ENCODE measurements at places on chromosomes 3 and 15.

- no peak for DNase-seq
These were observed 499.9 kb upstream of the LMCD1 start for GRCh38 chr3:8001712-8002111.

- DNase-seq = no peak
These were observed 46.0 kb downstream of the ITGA11 start for GRCh38 chr15:68385671-68386586.

GRCh38 chr15:68676926-68677325, 98.1 kb downstream of the CORO2B start:
- DNase-seq = no peak

DNA sequence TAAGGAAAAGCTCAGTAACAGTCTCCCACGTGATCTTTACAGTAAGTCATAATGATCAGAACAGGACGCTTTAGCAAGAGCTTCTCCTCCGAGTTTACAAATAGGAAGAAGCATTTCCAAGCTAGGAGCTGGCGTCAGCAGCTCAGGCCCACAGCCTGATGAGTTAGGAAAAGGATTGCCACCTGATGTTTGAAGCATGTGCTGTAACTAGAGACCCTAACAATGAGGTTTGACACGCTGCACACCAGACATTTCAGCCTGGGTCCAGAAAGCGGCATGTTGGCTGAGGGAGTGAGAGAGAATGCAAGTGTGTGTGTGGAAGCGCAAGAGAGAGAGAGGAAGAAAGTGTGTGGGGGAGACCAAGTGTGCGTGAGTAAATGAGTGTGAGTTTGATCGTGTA, 47.3 kb downstream of the TLE3 start:
- no peak for DNase-seq

DNA sequence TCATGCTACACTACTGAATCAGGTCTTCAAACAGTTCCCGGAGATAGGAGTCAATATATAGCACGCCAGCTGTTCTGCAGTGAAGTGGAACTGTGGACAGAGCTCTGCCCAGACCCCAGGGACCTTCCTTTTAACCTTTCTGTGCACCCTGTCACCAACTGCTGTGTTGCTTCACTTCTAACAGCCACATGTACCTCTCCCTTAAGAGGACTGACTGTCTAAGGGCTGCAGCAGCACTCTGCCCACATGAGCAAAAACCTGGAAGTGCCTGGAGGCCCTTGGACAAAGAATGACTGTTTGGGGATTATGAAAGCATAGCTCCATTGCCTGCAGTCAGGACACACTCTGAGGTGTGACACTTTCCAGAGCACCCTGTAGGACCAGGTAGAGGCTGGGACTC, 88.3 kb upstream of the CTNNB1 start:
- no peak for DNase-seq

- no peak for DNase-seq
These were observed 4.0 kb upstream of the SATB1 start for GRCh38 chr3:18428991-18429745.

GRCh38 chr3:100777271-100777670, 68.0 kb downstream of the TFG start:
- DNase-seq = no peak

DNA sequence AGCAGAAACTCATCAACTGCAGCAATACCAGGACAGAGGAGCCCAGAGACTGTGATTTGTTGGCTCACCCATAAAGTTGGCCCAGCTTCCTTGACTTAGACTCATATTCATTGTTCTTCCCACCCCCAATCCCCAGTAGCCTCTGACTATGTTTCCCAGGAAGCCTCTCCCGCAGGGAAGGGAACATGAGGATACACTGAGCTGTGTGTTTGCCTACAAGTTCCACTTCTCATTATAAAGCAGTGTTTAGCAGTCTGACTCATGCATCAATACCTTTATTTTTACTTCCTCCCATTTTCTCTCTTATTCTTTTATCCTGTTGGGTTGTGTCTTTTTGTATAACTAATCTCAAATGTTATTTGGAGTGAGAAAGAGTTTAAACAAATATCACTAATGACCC, 111.6 kb upstream of the PHLDB2 start:
- DNase-seq = no peak

DNA sequence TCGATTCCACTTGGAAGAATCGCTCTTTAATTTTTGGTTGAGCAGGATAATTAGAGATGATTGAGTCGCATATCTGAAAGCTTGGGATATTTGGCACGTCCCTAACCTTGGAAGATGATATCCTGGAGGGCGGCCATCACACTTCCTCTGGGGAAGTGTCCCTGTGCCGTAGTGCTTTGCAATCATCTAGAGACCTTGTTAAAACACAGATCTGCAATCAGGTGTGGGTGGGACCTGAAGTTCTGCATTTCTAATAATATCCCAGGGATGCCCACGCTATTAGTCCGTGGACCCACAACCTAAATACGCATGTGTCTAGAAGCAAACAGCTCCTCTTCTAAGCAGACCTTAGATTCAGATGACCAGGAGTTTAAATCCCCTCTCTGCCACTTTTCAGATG, 20.5 kb downstream of the MYO1E start:
- no peak for DNase-seq

DNA sequence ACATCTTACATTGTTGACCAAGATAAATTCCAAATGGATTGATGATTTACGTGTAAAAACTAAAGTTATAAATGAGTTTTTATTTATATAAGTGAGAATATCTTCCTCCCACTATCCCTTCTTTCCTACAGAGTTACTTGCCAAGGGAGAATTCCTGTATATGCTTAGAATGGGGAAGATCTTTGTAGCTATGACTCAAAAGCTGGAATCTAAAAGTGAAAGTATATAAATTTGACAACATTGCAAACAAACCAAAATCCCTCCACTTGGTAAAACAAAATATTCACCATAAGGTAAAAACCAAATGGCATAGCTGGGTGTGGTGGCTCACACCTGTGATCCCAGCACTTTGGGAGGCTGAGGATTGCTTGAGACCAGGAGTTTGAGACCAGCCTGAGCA, 52.7 kb upstream of the GCNT3 start:
- no peak for DNase-seq

- no peak for DNase-seq
These were observed 183.4 kb downstream of the KLHL25 start for GRCh38 chr15:85611361-85611760.

DNA sequence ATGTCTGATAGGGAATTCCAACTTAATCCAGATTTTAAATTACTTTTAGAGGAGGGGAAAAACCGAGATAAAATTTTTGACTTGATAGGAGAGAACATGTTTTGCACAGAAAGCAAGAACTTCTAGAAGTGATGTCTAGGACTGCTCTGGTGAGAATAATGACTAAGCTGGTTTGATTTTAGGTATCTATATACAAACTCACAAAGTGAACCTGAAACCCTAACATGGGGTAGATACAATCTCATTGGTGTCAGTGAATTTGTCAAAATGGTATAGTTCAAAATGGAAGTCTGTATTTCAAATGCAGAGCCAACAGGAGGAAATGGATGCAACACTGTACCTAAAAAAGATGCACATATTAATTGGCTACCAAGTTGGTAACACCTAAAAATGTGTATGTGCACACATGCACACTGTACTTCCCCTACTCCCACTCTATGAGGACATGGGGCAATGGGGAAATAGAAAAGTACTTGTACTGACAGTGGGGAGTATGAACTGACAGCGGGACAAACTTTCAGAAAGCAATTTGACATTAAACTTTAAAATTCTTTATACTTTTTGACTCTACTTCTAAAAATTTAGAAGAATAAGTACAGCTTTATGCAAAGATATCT, 53.0 kb downstream of the NR1I2 start:
- no peak for DNase-seq

- no peak for DNase-seq
These were observed 56.4 kb downstream of the PLD1 start for GRCh38 chr3:171753665-171754408.

GRCh38 chr3:123285479-123285878, 83.7 kb downstream of the SEC22A start:
- no peak for DNase-seq

DNA sequence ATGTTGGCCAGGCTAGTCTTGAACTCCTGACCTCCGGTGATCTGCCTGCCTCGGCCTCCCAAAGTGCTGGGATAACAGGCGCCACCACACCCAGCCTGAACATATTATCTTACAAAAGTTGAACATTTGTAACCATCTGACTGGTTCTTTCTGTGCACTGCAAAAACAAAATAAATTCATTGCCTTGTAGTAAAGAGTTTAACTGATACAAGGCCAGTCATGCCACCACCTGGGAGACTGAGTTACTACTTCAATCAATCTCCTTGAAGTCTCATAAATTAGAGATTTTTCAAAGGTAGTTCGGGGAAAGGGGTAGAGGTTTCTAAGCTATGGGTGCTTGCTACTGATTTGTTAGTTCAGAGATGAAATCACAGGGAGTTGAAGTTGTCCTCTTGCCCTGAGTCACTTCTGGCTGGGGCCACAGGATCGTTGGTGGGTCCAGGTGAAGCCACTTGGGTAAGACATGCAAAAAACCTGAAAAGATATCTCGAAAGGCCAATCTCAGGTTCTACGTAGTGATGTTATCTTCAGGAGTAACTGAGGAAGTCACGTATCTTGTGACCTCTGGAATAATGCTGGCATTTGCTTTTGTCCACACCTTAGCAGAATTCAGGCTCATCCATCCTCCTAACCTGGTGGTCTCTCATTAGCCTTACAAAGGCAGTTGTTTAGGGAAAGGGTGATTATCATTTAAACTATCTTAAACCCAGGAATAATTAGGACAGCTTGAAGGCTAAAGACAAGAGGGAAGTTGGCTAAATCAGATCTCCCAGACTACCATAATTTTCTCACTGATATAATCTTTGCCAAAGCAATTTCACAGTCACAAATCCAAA, 33.7 kb downstream of the ZBTB11 start:
- no peak for DNase-seq

- no peak for DNase-seq
These were observed 84.1 kb downstream of the PIK3R4 start for GRCh38 chr3:130662501-130662996.

GRCh38 chr3:43120937-43121336, 15.1 kb upstream of the POMGNT2 start:
- DNase-seq = no peak

All from OCI-LY7 (cell line).